ENCODE measurements at places on chromosomes 16 and 17.

GRCh38 chr16:67563708-67564468 is 1.6 kb downstream of the CTCF start:
- DNase-seq: peak; percentile 68

GRCh38 chr16:19182481-19182880 is 14.4 kb downstream of the SYT17 start:
- no peak for DNase-seq

GRCh38 chr17:8940866-8941471 is 24.5 kb downstream of the PIK3R5 start:
- DNase-seq: no peak

- no peak for DNase-seq
These were observed 1.2 kb downstream of the RNF167 start for GRCh38 chr17:4941319-4941610.

- DNase-seq: peak; percentile 67
These were observed 16.5 kb upstream of the CLEC18C start for GRCh38 chr16:70157105-70157476.

DNA sequence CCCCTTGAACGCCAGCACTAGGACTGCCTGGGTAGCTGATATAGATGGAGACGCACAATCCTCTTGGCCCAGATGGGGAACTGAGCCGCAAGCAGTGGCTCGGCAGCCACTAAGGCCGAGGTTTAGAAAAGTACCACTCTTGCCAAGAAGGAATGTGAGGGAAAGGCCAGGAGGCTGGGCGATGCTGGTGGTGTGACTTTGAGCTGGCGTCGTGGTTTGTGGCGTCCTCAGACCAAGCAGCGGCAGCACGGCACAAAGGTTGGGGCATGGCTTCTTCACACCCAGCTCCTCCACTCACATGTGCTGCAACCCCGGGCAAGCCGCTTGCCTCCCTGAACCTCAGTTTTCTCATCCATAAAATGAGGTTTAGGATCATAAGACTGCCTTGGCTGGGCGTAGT is 15.6 kb downstream of the DCAKD start:
- no peak for DNase-seq

DNA sequence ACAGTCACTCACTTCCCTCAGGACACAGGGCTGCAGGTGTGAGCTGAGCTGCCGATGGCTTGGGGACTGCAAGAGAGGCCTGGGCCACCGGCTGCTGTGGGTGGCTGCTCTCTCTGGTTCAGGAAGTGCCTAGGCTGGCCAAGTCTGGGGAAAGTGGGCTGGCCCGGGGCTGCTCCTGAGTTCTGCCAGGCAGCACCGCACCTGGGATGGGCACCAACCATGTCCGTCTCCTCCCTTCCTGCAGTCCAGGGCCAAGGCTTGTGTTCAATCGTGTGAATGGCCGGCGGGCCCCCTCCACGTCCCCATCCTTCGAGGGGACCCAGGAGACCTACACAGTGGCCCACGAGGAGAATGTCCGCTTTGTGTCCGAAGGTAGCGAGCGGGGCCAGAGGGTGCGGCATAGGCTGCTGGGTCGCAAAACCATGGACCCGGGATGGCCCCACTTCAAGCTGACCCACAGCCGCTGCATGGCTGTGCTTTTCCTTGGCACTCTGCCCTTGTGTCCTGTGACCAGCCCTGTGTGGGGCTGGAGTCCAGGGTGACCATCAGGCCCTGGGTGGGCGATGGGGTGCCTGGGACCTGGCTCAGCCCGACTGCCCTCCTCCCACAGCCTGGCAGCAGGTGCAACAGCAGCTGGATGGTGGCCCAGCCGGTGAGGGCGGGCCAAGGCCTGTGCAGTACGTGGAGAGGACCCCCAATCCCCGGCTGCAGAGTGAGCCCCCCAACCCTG is 1.8 kb upstream of the WDR90 start:
- no peak for DNase-seq

DNA sequence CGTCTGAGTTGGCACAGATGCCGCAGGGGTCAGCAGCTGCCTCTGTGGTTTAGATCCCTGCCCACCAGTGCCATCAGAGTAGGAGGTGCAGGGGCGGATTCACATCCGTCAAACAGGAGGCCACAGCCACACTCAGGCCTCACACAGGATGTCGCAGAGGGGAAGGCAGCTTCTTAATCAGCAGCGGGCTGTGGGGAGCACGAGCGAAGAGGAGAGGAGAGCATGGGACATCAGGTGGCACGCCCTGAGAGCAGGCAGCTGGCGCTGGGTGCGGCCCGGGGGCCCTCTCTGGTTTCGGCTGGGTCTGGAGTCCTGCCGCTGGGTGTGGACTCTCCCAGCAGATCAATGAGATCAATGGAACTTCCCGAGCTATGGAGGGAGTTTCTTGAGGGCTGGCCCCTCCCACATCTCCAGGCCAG is 9.6 kb downstream of the LLGL2 start:
- peak; percentile 50 for DNase-seq

- peak; percentile 49 for DNase-seq
These were observed 1.2 kb downstream of the KCNJ16 start for GRCh38 chr17:70076189-70076588.

GRCh38 chr17:74786431-74787055 is 10.4 kb upstream of the NAT9 start:
- DNase-seq: no peak

DNA sequence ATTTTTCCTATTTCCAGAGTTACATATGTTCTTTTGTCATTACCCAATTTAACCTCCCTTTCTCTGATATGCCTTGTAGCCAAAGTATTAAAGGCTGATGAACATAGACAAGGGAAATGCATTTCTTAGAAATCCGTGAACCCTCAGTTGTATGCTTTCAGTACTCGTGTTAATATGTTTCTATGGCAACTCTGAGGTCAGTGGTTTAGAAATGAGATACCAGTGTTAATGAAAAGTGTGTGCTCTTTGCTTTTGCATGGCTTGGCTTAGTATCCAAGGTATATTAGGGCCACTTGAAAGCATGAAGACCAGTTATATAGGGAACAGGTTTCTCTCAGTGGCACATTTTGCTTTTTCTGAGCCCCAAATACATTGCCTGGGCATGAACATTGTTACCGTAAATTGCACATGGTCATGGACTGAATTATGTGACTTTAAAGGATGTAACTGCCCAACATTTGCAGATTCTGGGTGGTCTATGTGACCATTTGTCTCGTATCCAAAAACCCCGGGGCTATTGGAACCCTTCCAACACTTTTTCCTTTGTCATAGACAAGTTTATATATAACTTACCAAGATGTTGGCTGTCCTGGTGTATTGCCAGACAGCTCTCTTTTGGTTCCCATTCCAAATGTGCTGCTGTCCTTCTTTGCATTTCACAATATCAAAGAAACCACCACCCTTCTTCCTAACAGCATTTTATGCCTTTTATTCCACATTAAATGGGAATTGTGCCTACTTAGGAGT is 17.5 kb downstream of the ABHD15 start:
- no peak for DNase-seq

DNA sequence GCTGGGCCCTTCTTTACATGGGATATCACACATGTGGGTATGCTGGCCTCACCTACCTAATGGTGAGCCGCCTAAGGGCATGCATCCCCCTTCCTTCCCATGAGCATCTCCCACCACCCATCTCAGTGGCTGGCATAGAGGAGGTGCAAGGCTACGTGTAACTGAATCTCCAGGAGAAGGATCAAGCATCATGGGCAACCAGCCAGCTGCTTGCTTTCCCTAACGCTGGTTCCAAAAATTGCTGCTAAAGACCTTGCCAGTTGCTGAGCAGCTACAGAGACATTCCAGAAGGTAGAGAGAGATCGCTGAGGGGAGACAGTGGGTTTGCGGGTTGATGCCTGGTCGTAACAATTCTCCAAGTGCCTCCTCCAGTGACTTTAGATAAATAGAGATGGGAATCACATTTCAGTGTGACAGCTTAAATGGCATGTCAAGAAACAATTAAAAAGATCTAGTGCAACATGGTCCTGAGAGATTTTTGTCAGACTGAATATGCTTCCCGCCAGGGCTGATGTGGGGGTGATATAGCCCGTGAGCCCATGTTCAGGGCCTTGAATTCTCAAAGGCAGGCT is 378.4 kb upstream of the CDH5 start:
- no peak for DNase-seq

DNA sequence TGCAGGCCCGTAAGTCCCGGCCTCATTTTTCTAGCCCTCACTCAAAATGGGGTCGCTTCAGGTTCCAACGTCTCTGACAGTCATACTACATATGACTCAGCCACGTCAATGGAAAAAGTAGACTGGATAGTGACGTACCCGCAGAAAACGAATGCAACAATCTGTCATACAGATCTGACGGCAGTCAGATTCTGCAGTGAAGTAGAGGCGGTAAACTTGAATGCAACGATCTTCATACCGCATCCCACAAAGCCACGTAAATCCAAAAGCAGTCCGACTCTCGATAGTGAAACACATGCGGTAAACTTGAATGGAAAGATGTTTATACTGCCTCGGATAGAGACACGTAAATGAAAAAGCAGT is 38.4 kb upstream of the ARL4D start:
- peak; percentile 81 for DNase-seq

GRCh38 chr16:72380283-72380682 is 208.3 kb upstream of the PMFBP1 start:
- DNase-seq: no peak

GRCh38 chr17:44362459-44362948 is 1.1 kb downstream of the FAM171A2 start:
- no peak for DNase-seq

GRCh38 chr16:30761427-30761927 is 385 bp downstream of the CFAP119 start:
- DNase-seq: peak; percentile 37

GRCh38 chr16:85534536-85535351 is 78.4 kb upstream of the GSE1 start:
- DNase-seq: no peak

DNA sequence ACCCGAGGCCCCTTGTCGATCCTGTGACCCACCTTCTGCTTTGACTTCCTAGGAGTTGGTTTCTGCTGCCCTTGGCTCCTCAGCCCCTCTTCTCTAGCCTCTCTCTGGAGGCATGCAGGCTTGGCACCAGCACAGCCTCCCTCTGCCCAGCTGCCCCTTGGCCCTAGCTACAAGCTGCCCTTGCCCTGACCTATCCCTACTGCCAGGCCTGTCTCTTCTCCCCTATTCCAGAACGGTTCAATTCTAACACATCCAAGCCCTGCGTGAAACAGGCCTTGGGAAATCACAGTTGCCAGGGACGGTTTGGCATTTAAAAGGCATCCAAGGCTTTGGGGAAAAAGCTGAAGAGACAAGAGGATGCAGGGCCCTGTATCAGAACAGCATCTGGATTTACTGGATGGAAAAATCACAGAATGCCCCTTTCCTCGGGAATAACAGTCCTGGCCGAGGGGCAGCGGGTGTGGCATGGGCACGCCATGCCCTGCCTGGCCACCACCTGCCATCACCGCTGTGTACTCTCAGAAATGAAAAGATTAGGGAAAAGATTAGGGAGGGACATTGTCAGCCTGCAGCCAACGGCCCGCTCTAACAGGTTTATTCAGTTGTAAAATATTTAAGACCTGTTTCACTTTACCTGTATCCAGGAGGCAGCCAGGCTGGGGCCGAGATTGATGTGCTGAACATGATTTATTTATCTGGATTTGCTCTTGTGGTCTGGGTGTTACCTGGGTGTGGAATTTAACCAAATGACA is 15.8 kb downstream of the RAI1 start:
- no peak for DNase-seq

DNA sequence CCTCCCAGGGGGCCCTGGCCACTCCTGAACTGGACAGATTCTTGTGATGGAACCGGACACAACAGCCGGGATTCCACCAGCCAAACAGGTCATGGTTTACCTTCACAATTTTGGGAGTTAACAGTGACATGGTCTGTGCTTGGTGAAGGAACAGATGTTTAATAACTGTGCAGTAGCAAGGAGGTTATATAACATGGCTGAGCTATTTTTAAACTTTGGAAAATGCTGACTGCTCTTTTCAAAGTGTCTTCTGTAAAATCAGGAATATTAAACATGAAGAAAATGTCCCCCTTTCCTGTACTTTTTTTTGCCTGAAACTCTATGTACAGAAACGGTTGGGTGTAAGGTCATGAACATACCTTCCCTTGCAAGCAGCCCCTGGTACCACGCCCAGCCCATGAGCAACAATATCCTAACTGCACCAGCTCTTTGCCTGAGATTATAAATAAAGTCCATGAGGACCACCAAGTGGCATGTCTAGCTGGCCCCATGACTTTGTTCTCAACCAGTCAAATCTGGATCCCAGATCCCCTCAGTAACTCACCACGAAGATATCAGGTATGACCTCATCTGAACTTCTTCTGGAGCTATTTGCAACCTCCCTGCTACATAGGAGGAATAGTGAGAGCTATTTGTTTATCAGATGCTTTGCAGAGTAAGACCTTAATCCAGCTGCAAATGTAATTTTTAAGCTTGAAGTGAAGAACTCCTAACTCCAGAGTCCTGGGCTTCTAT is 249.1 kb downstream of the GRIN2A start:
- no peak for DNase-seq

DNA sequence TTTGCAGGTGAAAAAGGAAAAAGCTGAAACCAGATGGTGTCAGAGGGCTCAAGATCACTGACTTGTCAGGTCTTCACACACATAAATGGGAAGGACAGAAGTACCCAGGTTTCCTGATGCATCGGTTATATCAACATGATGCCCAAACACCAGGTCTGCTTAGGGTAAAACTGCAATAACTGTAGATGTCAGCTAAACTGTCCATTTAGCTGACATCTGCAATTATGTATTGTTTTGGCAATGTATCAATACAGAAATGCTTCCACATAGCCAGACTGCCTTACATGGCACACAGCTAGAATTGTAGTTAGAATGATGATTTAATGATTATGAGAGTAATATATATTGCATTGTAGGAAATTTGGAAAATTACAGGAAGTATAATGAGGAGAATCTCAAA is 5.0 kb downstream of the ACSM3 start:
- no peak for DNase-seq

GRCh38 chr16:47260503-47260902 is 116.8 kb upstream of the NETO2 start:
- no peak for DNase-seq

- no peak for DNase-seq
These were observed 166.6 kb upstream of the SHISA6 start for GRCh38 chr17:11074451-11074850.

DNA sequence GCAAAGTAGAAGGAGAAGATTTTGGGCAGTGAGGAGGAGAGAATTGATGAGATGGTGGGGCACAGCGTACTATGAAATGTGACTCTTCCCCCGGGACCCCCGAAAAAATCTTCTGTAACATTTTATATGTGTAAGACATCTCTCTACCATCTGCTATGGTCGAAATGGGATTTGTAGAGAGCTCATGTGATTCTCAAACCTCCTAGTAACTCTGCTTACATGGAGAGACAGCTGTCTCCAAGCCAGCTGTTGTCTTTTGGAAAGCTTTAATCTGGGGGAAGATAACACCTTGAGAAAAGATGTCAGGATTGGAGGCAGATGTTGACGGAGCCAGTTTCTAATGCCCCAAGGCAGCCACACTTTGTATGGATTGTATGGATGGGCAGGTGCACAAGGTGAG is 94.1 kb downstream of the PRKCB start:
- no peak for DNase-seq

GRCh38 chr17:38584350-38584925 is 21.3 kb downstream of the SRCIN1 start:
- DNase-seq: peak; percentile 28

DNA sequence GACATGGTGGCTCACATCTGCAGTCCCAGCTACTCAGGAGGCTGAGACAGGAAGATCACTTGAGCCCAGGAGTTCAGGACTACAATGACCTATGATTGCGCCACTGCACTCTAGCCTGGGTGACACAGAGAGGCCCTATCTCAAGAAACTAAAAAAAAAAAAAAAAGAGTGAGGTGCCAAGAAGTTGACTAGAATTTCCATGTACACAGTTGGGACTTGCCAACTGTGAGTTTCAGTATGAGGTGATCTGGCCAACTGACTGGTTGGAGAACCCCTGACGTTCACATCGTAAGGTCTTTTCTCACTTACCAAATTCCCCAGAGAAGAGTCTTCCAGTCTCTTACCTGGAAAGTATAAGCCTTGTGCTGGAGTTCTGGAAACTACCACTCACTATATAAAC is 3.1 kb upstream of the MED11 start:
- DNase-seq: no peak

Data from LHCN-M2 (cell line).